Activated naive CD4-positive, alpha-beta T cell treated with anti-CD3 and anti-CD28 coated beads, Interleukin-2, amount 50 U/mL, for 72 hours (primary cell): ENCODE measurements at places on chromosomes 1 and 21.

- peak; percentile 52 for DNase-seq
Observed at GRCh38 chr1:116910379-116911187, 867 bp downstream of the PTGFRN start.

DNA sequence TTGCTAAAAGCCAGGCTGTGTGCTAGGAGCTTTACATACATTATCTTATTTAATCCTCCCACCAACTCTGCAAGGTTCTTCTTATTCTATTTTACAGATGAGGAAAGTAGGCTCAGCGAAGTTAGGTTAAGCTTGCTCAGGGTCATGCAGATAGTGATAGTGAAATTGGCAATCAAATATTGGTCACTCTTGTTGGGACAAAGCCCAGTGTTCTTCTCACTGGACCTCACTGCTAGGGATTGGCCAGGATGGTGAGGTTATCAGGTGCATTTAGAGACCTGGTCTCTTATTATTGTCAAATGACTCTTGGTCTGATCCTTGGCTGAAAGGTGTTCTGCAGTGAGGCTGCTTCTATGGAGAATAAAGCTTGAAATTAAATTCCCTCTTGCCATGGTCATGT, 145.1 kb downstream of the CNIH3 start:
- no peak for DNase-seq

DNA sequence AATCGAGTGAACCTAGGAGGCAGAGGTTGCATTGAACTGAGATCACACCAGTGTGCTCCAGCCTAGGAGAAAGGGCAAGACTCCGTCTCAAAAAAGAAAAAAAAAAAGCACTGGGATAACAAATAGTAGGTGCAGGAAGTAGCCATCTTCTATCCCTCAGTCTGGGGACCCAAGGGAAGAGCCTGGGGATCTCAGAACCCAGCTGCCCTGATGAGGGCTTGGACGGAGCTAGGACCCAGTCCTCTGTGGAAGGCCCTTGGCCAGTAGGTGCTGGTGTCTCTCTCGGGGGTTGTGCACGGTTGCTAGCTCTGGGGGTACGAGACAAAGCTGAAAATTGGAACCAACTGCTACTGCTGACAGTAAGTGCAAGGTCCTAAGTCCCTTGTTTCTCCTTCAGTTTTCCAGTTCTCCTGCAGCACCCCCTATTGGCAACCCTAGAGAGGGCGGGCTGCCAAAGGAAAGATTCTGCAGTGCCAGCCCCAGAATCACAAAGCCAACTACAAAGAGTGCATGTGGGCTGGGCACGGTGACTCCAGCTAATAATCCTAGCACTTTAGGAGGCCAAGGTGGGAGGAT, 57.6 kb upstream of the KIF1B start:
- no peak for DNase-seq

- no peak for DNase-seq
Observed at GRCh38 chr1:12464045-12464461, 154.0 kb downstream of the DHRS3 start.

DNA sequence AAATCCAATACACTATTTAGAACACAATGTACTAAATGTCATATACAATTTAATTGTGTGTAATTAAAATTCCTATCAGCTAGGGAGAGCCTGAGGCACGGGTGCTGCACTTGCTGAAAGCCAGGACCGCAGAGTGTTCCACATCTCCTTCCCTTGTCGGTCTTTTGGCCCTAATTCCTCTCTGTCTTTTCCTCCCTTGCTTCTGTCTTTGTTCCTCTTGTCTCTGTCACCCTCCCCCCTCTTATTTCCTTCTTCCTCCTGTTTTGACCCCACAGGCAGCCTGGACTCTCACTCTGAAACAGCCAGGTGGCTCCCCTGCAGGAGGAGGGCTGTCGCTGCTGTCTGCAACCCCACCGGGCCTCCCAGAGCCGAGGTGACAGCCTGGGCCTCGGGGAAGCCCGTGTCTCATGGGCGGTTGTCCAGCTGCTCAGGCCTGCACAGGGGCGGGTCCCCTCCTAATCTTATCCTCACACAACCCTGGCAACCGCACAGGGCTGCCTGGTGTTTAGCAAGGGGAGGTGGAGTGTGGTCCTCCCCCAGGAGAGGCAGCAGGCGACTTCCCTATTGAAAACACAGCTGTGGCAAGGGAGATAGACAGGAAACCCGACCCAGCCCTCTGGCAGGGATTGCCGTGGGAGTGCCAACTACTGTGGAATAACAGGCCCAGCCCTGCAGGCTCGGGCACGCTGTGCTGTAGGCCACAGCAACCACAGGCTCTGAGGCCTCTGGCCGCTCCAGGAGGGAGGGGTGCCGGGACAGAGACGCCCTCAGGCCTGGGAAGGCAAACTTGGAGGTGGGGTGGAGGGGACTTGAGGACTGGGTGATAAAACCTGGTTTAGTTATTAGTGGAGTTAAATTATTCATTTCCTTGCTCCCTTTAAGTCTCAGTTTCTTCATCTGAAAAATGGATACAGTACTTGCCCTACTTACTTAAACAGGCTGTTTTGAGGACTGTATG, 68.8 kb upstream of the WDR26 start:
- DNase-seq: peak; percentile 32

- DNase-seq: no peak
Observed at GRCh38 chr1:214967865-214968575, 114.5 kb upstream of the KCNK2 start.

DNA sequence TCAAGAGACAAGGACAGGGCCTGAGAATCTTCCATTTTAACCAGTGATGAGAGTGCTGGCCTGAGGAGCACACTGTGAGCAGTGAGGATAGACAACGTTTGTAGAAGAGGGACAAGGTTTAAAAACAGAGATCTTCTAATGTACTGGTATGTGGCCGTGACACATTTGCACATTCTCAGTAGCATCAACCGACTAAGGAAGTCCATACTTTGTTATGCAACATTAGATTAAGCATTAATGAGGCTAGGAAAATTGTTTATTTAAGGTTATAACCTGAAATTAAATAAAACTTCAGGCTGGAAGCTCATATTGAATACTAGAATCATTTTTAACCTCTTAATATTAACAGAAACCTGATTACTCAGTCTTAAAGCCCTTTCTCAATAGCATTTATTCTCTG, 99.0 kb downstream of the SLC45A1 start:
- no peak for DNase-seq

DNA sequence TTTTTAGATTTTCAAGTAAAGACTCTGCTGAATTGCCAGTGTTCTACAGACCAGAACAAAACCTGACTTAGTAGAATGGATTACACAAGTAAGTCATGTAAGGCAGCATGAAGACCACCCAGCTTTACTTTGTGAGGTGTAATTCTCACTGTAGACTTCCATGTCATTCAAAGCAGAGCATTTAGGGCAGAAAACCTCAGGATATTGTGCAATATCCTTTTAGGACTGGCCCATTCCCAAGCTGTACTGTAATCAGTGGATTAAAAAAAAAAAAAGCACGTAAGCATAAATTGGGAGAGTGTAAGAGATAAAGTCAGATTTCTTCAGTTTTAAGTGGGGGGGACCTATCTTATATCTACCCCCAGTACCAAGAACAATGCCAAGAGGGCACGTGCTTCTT, 380.5 kb upstream of the PRMT6 start:
- DNase-seq: no peak

DNA sequence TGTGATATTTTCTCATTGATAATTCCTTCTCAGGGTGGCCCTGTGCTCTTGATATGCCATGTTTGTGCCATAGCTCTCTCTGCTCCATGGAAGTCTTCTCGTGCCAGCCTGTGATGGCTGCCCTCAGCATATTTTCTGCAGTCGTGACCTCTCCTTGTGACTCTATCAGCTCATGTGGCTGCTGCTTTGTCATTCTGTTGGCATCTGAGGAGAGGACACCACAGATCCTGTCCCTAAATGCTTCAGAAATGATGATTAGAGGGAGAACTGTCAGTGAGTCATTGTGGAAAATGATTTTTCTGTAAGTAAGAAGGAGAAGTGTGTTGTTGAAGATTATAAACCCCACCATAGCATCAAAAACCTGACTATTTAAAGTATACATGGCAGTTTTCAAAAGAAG, 286.0 kb downstream of the ADGRL2 start:
- DNase-seq: no peak

DNA sequence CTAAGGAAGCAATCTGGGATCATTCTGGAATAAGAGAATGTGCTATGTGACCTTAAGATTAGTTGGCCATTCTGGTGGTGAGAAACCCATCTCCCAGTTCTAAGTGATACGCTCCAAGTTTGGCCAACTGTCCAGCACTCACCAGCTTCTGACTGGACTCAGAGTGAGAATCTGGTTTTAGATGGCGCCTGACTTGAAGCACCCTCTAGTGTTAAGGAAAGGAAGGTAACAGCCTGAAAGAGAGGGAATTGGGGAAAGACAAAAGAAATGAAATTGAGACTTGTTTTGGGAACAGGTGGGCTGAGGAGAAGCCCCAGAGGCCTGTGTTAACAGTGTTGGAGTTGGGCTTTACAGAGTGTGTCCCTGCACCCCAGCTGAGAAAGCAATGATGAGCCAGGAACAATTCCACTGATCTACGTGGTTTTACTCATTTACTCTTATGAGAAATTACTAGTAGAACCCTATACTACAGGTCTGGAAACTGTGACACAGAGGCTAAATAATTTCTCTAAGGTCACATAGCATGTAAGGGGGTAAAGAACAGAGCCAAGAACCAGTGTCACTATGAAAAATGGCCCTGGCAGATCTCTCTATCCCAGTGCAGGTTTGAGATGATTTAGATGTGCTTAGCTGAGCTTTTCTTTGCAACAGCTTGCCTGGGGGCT, 9.3 kb upstream of the FCAMR start:
- DNase-seq: no peak

- no peak for DNase-seq
Observed at GRCh38 chr21:17542371-17543011, 29.6 kb downstream of the CXADR start.

- no peak for DNase-seq
Observed at GRCh38 chr1:55490547-55490946, 275.4 kb upstream of the USP24 start.

DNA sequence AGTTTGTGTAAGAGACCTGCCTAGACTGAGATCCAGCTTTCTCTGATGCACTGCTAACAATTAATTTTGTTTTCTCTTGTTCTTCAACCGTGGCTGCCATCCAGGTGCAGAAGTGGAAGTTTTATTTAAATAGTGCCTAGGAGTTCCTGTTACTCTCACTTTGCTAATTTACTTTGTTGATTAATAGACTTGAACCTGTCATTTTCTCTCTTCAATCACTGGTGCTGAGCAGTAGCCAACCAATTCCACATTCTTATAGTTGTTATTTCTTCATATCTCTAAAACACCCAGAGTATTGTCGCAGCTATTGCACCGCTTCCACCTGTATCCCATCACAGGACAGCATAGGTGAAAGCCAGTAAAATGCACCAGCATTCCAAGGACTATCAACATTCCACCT, 157.2 kb downstream of the PDE4B start:
- DNase-seq: no peak

GRCh38 chr21:14046401-14046800, 164.4 kb downstream of the LIPI start:
- DNase-seq: no peak

DNA sequence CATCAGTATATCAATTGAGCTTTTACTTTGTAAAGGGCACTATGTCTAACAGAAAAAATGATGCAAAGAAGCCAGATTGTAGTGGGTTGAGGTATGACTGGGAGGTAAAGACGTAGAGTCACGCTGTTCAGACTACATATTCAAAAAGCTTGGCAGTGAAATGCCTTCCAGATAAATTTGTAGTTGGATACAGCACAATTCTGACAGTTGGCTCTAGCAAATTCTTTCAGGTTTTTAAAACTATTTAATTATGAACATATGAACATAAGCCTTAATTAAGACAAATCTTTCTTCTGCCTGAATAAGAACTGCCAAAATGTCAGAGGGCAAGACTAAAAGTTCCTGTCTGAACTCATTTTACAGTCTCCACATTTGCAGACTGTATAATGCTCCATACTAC, 118.8 kb downstream of the DPYD start:
- DNase-seq: no peak

DNA sequence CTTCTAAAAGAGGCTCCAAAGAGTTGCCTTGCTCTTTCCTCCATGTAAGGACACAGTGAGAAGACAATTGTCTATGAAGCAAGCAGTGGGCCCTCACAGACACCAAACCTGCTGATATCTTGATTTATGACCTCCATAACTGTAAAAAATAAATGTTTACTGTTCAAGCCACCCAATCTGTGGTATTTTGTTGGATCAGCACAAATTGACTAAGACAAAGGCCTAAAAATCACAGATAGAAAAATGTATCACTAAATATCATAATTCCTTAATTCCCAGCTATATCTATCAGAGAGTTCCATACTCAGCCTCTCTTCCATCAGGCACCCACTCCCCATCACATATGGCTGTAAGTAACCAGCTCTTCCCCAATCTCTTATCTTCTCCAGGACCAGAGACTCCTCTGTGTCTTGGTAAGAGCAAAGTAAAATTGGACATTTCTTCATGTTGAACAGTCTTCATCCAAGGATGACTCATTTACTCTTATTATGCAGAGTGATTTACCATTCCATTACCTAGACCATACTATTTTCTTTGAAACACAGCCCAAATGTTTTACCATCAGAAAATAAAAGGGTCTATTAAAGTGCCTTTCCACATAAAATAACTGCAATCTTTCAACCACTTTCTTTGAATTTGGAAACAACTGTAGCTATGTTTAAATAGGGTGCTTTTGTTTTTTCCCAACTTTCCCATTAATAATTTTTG, 503.6 kb downstream of the MRPL39 start:
- no peak for DNase-seq

DNA sequence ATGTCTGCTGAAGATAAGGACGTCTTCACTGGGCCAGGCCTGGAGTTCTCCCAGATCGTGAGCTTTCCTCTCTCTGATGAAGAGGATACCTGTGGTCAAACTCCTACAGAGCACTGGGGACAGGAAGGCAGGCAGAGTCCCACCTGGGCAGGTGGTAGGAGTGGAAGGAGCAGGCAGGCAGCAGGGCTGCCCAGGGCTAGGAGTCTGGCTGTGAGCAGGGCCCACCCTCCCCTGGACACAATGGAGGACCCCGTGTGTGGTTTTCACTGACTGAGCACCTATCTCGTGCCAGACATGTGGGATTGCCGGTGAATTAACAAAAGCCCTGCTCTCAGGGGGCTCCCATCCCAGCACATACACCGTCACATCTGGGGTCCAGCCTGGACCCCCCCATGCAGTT, 4.9 kb upstream of the SAMD11 start:
- DNase-seq: no peak

DNA sequence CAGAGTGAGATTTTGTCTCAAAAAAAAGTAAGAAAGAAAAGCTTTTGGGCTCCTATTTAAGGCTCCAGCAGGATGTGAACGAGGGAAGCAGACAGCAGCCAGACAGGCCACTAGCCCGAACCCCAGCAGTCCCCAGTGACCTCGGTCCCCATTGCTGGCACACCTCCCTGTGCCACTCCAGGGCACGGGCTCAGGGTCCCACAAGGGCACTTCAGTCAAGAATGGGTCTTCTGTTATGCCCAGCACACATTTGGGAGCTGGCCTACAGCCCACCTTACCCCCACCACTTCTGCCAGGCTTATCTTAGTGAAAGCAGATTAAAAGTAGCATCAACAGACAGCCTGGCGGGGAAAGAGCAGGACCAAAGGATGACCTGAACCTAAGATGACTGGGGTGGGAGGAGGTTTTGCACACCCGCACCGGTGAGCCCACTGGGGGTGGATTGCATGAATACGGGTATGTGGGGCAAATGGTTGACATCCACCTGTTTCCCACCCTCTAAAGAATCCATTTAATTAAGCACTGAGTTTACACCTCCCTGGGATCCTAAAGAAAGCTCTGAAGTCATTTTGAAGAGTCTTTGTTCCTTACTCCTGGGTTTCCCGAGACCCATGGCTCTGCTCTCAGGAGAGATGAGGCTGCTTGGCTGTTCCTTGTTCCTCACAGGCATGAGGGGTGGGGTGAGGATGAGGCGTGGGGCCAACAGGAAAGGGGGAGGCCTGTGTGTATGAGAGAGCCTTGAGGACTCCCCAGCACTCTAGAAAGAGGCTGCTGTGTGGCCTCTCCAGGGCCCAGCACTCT, 4.7 kb downstream of the CHI3L1 start:
- DNase-seq: no peak
